GM10248 (cell line): ENCODE measurements at places on chromosomes 11 and 22.

- DNase-seq: no peak
These were observed 1.0 kb downstream of the ZBTB16 start for GRCh38 chr11:114060392-114061047.

GRCh38 chr22:29041408-29041807, 20.2 kb downstream of the C22orf31 start:
- DNase-seq: no peak

GRCh38 chr11:128936606-128937251, 5.9 kb downstream of the TP53AIP1 start:
- DNase-seq: no peak

DNA sequence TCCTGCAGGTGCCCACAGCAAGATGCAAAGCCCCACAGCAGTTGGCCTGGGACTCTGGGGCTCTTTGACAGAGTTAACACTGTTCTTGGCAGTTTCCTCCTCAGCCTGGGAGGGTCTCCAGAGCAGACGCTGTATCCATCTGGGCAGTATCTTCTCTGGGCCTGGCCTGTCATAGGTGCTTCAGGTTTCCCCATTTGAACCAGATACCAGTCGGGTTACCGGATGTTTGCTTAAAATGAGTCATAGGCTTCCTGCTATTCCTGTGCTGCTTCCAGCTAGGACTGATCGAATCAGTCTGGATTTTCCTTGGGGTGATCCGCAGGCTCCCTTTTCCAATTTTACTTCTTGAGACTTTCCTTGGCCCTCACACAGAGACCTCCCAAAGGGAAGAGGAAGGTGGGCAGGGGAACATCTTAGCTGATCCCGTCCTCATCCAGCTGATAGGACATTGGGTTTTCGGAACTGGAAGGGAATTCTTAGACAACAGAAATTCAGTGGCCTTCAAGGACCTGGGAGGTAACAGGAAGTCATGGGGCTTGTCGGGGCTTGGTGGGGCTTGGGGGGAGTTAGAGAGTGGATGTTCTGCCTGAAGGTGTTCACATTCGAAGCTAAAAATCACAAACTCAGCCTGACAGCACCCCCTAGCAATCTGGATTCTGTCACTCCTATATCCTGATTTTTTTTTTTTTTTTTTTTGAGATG, 2.4 kb upstream of the RANGAP1 start:
- DNase-seq: no peak

- DNase-seq: no peak
These were observed 230.1 kb upstream of the DDI1 start for GRCh38 chr11:103806130-103806895.

DNA sequence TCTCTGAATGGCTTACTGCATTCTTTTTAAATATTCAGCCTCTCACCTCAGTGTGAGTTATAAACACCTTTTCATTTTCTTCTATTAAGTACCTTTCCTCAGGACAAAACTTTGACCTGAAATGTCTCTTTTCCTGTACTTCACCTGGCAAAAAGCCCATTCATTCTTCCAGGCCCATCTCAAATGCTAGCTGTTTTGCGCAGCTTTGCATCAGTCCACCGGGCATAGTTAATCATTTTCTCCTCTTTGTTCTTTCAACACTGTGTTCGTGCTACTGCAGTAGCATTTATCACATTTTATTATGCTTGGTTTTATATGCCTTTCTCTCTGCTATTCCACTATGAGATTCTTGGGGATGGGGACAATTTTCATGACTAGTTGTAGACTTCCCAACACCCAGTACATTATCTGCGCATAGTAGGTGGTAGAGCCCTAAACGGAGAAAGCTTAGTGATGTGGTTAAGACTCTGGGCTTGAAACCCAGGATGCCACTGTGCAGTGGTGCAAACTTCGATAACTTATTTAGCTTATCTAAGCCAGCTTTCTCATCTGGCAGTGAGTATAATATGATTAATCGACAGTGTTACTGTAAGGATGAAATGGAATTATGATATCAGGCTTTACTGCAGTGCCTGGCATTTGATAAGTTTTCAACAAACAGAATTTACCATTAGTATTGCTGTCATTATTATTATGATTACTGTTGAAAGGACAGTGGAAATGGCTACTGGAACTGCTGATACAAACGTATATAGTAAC, 695.7 kb downstream of the NELL1 start:
- DNase-seq: no peak

DNA sequence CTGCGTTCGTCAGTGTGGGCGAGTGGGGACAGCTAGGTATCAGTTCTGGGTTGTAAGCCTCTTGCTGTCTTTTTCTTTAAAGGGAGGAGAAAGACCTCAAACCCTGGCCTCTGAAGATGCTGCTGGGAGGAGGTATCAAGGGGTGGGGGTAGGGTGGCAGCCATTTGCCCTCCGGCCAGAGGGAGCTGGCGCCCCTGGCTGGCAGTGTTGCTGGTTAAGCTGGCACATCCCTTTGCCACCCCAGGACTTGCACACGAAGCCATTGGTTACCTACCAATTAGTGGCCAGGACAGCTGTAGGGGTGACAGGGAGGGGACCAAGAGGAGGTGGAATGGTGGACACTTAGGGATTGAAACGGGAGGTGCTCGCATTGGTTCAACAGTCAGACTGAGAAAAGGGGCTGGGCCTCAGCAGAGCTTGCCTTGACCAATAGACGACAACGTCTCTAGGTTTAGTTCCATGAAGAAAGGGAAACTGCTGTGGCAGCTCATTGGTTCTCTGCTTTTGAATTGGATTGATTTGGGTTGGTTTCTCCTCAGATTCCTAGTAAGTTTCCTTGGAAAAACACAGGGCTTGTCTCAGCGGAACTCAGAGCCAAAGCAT, 77.9 kb downstream of the ST3GAL4 start:
- DNase-seq: no peak

- DNase-seq: peak; percentile 64
These were observed at the start of gene TUBA8 for GRCh38 chr22:18110194-18110953. Gene TUBA8, plus strand, starts transcription at chr22:18110809. Its CDS starts 57 bp downstream, at chr22:18110866.

GRCh38 chr11:64742087-64742888, 1.7 kb downstream of the RASGRP2 start:
- DNase-seq: peak; percentile 70

DNA sequence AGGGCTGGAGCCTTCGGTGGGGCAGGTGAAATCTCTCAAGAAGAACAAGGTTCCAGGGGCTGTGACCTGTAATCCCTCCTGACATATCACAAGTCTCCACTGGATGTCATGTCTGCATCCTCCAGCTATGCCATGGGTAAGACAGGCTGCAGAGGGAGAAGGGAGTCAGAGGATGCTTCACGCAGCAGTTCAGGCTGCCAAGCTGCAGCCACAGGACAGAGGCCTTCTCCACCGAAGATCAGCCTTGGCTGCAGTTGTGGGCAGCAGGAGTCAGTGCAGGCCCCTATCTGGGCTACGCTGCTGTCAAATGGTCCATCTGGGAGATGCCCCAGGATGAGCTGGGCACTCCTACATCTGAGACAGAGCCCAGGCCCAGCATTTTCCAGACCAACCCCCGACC, 25.0 kb downstream of the DKK3 start:
- no peak for DNase-seq

DNA sequence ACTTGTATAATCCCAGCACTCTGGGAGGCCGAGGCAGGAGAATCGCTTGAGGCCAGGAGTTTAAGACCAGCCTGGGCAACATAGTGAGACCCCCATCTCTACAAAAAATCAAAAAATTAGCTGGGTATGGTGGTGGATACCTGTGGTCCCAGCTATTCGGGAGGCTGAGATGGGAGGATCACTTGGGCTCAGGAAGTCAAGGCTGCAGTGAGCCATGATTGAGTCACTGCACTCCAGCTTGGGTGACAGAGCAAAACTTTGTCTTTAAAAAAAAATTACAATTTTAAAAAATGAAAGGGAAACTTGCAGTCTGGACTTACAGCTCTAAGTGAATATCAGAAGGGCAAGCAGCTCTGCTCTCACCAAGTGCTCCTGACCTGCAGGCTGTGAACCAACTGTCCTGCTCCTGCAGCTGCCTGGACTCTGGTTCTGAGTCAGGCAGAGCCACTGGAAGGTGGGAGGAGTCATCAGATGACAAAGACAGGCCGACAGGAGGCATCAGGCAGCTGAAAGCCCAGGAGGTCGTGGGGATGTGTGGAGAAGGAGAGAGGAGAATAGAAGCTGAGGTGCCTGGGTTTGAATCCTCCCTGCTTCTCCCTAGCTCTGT, 9.6 kb downstream of the SMTNL1 start:
- DNase-seq: peak; percentile 73

- DNase-seq: peak; percentile 85
These were observed 60.5 kb downstream of the OSBP2 start for GRCh38 chr22:30754971-30755758.

- no peak for DNase-seq
These were observed 7.3 kb downstream of the PARVB start for GRCh38 chr22:44031158-44031952.

- no peak for DNase-seq
These were observed 34.1 kb upstream of the JAM3 start for GRCh38 chr11:134034496-134035381.

DNA sequence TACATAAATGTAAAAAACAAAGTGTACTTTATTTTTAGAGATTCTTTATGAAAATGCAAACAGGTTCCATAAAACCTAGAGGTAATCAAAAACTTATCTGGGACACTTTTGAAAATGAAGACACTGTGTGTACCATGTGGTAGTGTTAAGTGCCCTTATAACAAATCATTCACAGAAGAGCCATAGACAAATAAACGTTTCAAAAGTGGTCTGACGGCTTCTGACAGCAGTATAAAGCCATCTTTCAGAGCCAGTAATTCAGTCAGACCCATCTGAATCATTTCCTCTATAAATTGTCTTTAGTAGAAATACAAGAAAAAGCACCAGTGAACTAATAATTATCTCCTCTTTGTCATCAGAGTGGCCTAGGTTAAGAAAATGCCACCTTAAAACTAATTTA, 100.0 kb downstream of the PAX6 start:
- DNase-seq: no peak

DNA sequence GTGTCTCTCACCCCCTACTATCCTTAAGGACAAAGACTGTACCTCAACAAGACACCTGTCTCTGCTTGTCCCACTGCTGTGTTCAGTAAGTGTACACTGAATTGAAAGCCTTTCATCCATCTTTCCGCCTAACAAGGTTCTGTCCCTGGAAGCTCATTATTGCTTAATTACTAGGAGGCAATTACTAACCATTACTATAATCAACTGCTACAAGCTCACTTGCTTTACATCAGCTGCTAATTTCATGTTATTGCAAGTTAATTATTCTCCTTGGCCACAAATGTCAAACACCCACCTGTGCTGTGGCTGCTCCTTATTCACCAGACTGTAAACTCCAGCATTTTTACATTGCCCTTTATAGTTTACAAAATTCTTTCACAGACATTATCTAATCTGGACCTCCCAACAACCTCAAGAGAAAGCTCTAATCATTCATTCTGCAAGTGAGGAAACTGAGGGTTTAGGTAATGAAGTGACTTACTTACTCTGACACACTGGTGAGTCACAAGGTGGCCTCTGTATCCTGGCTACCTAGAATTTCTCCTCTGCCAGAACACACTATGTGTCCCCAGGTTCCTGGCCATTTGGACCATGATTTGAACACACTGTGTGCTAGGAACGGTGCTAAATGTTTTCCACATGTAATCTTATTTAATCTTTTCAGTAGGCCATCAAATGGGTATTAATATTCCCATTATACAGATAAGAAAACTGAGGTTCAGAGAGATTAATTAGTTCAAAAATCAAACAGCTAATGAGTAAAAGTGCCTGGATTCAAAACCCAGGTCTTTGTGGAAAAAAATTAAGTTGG, 66.7 kb downstream of the RAB30 start:
- DNase-seq: no peak

- DNase-seq: peak; percentile 35
These were observed 113.8 kb downstream of the ATXN10 start for GRCh38 chr22:45785458-45785857.

DNA sequence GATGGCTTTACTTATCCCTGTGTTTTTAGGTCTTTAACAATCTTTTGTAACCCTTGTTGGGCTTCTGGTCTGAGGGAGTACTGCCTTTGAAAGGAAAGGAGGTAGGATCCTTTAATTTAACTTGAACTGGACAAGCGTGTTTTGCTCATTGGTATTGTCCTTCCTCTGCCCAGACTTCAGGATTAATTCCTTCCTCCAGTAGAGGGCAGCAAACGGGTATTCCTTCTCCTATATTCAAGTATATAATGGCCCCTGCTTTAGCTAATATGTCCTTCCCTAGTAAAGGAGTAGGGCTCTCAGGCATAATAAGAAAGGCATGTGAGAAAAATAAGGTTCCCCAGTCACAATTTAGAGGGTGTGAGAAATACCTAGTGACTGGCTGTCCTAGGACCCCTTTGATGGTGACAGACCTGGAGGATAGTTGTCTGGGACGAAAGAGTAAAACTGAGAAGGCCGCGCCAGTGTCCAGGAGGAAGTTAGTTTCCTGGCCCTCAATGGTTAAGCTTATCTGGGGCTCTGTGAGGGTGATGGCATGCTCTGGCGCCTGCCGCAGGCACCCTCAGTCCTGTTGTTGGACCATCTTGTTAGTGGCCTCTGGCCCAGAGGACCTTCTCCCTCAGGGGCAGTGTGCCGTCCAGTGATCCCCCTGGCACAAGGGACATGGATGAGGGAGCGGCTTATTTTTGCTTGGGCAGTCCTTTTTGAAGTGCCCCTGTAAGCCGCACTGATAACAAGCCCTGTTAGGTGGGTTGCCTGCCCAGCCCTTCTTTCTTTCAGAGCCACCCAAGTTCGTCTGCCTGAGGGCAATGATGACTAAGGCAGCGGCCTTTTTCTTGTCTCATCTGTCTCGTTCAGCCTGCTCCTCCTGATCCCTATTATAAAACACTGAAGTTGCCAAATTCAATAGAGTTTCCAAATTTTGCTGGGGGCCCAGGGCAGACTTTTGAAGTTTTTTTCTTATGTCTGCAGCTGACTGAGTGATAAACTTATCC, 51.8 kb downstream of the C11orf71 start:
- DNase-seq: no peak

- peak; percentile 83 for DNase-seq
These were observed 7.6 kb downstream of the SLC29A2 start for GRCh38 chr11:66363805-66364535.

GRCh38 chr11:74171630-74171968, 510 bp downstream of the PPME1 start:
- no peak for DNase-seq

- DNase-seq: no peak
These were observed 69.7 kb downstream of the MYO7A start for GRCh38 chr11:77197626-77198320.

GRCh38 chr22:37299969-37300509, 17.7 kb downstream of the CYTH4 start:
- no peak for DNase-seq

- no peak for DNase-seq
These were observed 53.3 kb downstream of the NTM start for GRCh38 chr11:131423688-131424087.

DNA sequence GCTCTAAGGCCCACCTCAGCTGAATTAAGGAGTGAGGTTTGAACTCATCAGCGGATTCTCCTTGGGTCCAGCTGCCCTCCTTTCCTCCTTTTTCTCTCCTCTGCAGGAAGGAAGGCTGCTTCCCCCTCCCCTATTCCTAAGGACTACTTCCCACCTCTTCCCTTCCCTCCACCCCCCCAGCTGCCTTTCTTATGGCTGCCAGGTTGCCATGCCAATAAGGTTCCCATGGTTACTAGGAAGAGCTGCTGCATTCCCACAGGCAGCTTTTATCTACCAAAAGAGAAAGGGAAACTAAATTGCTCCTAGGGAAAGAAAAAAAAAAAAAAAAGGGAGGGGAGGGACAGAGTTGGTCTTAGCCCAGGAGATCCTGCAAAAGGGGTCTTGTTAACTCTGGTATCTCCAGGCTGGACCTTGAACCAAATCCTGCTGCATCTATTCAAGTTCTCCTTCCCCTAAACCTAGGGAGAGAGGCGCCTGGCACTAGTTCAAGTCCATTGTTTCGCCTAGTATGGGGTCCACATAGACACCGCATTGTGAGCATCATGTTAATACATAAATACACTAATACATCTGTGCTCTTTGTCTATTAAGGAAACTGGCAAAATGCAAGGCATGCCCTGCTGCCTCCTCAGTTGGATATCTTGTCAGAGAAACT, 21.2 kb upstream of the FEZ1 start:
- no peak for DNase-seq
